Urothelium cell line (cell line): ENCODE measurements at places on chromosomes 7 and 10.

- DNase-seq: no peak
Measured at GRCh38 chr7:134827889-134828288, 48.5 kb downstream of the CALD1 start.

GRCh38 chr10:113753020-113753692, 1.7 kb downstream of the PLEKHS1 start:
- no peak for DNase-seq

DNA sequence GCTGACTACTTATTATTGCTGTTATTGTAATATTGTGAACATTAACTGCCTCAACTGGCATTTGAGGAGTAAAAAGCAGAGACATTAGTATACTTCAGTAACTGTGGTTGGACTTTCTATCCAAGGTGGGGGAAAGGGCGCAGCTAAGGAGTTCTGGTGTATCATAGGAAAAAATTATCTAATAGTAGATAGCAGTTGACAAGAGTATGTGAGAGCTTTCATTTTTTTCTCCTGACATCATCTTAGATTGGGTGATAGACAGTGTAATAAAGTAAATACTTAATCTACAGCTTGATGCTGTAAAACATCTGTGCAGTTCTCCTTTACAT, 68.9 kb downstream of the PHTF2 start:
- no peak for DNase-seq

GRCh38 chr7:95927756-95928155, 155.4 kb downstream of the DYNC1I1 start:
- DNase-seq: no peak

GRCh38 chr10:310371-310770, 175.1 kb downstream of the ZMYND11 start:
- no peak for DNase-seq
